ENCODE measurements at places on chromosomes 2 and 18.

- DNase-seq, result no peak
Measured at GRCh38 chr2:155830817-155831579, 501.5 kb downstream of the NR4A2 start.

- no peak for DNase-seq
Measured at GRCh38 chr2:203574824-203575223, 39.7 kb upstream of the RAPH1 start.

- DNase-seq, result no peak
Measured at GRCh38 chr2:174051068-174051467, 85.9 kb upstream of the SP3 start.

DNA sequence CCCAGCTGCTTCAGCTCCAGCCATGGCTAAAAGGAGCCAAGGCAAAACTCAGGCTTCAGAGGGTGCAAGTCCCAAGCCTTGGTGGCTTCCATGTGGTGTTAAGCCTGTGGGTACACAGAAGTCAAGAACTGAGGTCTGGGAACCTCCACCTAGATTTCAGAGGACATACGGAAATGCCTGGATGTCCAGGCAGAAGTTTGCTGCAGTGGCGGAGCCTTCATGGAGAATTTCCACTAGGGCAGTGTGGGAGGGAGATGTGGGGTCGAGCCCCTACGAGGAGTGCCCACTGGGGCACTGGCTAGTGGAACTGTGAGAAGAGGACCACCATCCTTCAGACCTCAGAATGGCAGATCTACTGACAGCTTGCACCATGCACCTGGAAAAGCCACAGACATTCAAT, 76.1 kb upstream of the KCTD1 start:
- DNase-seq, result no peak

- no peak for DNase-seq
Measured at GRCh38 chr2:48939232-48939631, 183.7 kb upstream of the LHCGR start.

- DNase-seq, result no peak
Measured at GRCh38 chr2:233464056-233464455, 102.5 kb downstream of the USP40 start.

DNA sequence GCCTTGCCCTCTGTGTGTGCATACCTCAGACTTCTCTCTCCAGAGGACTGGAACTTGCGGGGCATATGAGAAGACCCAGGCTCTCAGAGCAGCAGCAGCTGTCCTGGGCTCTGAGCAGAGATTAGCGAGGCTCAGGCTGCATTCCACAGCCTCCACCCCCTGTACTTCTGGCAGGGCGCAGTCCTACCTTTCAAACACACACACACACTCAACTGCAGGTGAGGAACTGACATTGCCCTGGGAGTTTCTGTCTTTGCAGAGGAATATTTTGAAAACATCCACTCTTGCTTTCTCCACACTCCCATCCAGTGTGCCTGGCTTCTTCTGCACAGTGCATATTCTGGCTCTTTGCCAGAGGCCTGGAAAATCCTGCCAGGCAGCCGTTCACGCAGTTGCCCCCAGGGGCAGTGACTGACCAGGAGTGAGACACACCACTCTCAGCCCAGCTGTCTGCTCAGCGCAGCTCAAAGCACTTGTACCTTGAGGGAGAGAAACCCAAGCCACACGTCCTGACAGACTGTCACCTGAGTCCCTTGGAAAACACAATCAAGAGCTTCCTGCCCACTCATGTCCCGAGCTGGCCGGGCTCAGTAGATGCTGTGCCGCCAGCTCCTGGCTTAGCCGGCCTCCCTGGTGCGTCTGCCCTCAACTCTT, 460.8 kb downstream of the RNF144A start:
- no peak for DNase-seq

DNA sequence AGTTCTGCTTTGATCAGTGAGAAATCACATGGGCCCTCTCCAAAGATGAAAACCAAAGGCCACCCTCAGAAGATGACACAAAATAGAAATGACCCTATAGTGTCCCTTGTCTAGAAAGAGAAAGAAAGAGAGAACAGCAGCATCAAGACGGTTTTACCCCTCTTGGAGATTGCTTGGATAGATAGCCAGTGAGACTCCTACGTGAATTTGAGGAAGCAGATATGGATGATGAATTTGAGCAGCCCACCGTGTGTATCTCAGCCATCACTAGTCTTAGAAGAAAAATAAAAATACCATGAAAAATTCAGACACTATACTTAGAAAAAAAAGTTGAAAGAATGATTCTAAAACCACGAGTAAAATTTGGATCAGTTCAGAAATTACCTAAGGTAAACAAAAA, 329.1 kb upstream of the CNTNAP5 start:
- no peak for DNase-seq

- DNase-seq, result no peak
Measured at GRCh38 chr18:48715711-48716361, 177.0 kb downstream of the CTIF start.

DNA sequence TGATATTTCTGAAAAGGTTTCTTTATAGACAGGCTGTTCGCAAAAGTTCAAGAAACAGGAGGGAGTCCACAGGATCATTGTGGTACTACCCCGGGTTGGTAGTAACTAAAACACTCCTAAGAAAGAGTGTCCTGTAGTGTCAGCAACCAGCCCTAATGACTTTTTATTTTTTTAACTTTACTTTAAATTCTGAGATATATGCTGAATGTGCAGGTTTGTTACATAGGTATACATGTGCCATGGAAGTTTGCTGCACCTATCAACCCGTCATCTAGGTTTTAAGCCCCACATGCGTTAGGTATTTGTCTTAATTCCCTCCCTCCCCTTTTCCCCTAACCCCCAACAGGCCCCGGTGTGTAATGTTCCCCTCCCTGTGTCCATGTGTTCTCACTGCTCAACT, 1396.9 kb upstream of the ZEB2 start:
- DNase-seq, result no peak

DNA sequence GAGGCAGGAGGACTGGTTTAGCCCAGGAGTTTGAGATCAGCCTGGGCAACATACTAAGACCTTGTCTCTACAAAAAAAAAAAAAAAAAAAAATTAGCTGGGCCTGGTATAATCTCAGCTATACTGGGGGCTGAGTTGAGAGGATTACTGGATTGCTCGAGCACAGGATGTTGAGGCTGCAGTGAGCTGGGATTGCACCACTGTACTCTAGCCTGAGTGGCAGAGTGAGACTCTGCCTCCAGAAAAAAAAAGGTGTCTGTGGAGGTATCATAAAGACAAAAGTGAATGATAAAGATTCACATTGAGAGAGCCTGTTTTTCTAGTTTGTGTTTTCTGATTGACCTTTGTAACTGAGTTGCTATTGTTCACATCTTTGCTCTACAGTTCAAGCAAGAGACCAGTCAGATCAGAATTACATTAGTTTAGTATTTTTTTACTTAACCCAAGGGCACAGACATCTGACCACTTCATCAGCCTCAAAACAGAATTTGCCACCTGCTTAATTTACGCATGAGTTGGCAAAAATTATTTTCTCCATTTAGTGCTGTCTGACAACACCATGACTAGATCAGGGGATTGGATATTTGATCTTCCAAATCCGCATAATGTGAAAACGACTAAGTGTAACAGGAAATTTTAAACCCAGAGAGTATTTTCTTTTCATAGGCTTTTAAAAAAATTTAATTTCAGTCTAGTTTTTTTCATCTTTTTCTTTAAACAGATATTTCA, 271.0 kb downstream of the TGIF1 start:
- DNase-seq, result no peak

GRCh38 chr18:25345081-25345866, 6.7 kb downstream of the ZNF521 start:
- no peak for DNase-seq

Data from activated T-helper 1 cell treated with Interleukin-2 at 50 U/mL for 16 hours (primary cell).